Vagina (tissue), 2 donors: ENCODE measurements at places on chromosomes 2 and 18. TPM values are rescaled to one million over a fixed set of nuclear protein-coding genes. Genes with fewer than 3 reads are reported as not detected.
A peak's percentile ranks its signal among the peaks of the same experiment; 100 is the strongest.

Gene SCTR
- total RNA-seq, result not detected

Gene CD226
- 6.4 TPM for total RNA-seq

Gene GAL3ST2
- 0.98 TPM for total RNA-seq

Gene TP53I3
- 31.9 TPM for total RNA-seq

Gene FBXO48
- 1.2 TPM for total RNA-seq

Gene GPR155
- 6.6 TPM for total RNA-seq

Gene GAREM2
- total RNA-seq, result 4.4 TPM

Gene MRPL53
- 40.3 TPM for total RNA-seq

Gene MATN3
- 3.9 TPM for total RNA-seq

Gene SPAST
- total RNA-seq, result 20.6 TPM

Gene PGAP1
- 15.2 TPM for total RNA-seq

GRCh38 chr2:135913727-135914365 is 37.6 kb upstream of the MCM6 start:
- no peak for DNase-seq

- no peak for DNase-seq
These were observed 31.5 kb downstream of the NOL10 start for GRCh38 chr2:10658041-10658913.

DNA sequence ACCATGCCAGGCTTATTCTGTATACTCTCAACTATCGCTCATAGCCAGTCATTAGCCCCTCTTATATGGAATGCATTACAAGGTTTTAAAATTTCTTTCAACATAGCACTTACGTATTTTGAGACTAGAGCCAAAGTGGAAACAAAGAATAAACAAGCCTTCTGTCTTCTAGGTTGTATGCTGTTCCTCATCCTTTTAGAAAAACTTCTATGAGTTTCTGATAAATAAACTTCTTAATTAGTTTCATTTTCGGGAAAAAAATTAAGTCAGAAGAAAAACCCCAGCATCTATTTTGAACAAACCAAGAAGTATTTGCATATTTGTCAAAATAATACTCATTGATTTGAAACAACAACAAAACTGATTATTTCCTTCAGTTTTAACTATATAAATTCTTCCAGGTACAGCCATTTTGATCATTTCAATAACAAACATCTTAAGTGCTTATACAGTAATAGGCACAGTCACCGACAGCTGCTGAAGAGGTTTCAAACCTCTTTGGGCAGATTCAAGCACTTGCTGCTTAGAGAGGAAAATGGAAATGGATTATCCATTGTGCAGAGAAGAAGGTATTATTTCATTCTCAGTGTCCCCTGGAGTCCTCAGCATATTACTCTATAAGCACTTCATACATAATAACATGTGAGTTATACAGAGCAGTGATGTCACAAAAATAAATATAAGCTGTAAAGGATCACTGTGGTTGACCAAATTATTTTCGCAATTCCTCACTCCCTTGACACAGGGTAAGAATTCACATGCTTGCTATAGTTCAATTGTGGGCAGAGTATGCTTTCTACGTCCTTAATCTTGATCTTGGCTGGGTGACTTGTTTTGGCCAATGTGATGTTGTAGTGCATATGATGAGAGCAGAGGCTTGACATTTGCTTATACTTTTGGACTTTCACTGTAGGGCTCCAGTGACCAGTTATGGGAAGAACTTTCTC is 833.8 kb downstream of the TRIB2 start:
- no peak for DNase-seq

- DNase-seq, result no peak
These were observed 51.8 kb upstream of the CTDP1 start for GRCh38 chr18:79627750-79628294.

- DNase-seq, result no peak
These were observed 762 bp upstream of the SPOPL start for GRCh38 chr2:138500592-138501424.

- DNase-seq, result no peak
These were observed 77.3 kb downstream of the TTC21B start for GRCh38 chr2:165876269-165876668.

GRCh38 chr2:16729335-16729734 is 63.7 kb upstream of the CYRIA start:
- DNase-seq, result no peak

DNA sequence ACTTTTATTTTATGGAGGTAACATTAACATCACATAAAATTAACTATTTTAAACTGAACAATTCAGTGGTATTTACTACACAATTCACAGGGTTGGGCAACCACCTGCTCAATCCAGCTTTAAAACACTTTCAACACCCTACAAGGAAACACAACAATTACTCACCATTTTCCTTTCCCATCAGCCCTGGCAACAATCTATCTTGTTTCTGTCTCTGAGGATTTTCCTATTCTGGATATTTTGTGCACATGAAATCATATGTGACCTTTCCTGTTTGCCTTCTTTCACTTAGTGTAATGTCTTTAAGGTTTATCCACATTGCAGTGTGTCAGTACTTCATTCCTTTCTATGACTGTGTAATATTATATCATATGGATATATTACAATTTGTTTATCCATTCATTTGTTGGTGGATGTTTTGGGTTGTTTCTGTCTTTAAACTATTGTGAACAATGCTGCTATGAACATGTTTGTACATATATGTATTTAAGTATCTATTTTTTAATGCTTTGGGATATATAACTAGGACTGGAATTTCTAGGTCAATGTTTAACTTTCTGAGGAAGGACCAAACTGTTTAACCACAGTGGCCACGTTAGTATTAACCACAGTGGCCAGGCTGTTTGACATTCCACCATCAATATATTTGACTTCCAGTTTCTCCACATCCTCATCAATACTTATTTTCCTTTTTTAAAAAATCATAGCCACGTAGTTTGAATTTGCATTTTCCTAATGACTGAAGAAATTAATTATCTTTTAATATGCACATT is 72.4 kb upstream of the KIF5C start:
- no peak for DNase-seq

DNA sequence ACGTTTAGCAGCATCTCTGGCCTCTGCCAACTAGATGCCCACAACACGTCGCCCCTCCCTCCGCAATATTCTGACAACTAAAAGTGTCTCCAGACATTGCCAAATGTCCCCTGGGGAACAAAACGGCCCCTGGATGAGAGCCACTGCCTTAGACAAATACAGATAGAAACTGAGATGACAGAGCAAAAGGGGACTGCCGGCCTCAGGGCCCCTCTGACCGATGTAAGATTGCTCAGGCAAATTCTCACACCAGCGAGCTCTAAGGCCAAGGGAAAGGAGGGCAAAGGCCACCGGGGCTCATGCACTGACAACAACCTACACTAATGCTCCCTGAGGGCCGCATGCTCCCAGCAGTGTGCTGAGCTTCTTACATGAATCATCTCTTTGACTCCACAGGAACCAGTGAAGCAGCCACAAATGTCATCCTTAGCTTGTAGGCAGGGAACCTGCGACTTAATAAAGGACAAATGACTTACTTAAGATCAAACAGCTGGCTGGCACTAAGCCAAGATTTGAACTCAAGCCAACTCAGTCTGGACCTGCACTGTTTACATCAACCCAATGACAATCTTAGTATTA is 228.5 kb downstream of the TTC32 start:
- no peak for DNase-seq

DNA sequence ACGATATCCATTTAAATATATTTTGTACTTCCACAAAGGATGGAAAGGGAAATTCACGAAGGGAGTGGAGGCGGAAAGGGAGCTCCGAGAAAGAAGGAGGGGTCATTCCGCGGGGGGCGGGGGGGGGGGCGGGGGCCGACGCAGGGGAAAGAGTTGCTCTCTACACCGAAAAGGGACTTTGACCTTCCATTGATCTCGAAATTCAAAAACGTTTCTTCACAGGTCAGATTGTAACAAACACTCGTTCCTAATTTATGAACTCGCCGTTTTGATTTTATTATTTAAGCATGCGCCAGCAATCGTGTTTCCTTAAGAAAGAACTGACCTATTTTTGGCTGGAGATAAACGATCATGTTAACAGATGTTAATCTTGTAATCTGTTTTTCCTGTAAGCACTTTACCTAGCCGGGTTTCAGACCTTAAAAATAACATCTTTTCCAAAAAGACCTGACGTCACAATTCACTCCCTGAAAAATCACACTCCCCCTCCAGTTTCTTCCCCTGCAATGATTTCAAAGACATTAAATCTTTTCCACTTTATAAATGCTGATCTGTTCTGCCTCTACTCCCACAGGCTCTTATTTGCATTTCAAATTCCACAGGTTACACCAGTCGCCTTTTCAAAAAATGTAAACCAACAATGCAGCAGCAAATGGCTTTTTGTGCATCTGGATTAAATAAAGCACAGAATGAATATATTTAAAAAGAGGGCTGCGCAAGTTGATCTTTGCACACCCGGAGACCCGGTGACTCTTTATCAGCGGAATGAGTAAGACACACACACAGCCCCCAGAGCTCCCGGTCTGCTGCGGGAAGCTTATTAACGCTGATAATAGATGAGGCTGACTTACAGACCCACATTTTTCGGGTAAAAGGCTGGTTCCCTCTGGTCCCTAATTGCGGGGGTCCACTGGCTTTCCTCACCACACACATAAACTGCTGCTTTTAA is 1.6 kb downstream of the ZNF516 start:
- no peak for DNase-seq

- no peak for DNase-seq
These were observed 75.5 kb downstream of the EFEMP1 start for GRCh38 chr2:55848096-55848495.

GRCh38 chr2:117232305-117232704 is 582.2 kb upstream of the DDX18 start:
- DNase-seq, result no peak

GRCh38 chr2:23041443-23041842 is 343.5 kb upstream of the KLHL29 start:
- DNase-seq, result no peak

DNA sequence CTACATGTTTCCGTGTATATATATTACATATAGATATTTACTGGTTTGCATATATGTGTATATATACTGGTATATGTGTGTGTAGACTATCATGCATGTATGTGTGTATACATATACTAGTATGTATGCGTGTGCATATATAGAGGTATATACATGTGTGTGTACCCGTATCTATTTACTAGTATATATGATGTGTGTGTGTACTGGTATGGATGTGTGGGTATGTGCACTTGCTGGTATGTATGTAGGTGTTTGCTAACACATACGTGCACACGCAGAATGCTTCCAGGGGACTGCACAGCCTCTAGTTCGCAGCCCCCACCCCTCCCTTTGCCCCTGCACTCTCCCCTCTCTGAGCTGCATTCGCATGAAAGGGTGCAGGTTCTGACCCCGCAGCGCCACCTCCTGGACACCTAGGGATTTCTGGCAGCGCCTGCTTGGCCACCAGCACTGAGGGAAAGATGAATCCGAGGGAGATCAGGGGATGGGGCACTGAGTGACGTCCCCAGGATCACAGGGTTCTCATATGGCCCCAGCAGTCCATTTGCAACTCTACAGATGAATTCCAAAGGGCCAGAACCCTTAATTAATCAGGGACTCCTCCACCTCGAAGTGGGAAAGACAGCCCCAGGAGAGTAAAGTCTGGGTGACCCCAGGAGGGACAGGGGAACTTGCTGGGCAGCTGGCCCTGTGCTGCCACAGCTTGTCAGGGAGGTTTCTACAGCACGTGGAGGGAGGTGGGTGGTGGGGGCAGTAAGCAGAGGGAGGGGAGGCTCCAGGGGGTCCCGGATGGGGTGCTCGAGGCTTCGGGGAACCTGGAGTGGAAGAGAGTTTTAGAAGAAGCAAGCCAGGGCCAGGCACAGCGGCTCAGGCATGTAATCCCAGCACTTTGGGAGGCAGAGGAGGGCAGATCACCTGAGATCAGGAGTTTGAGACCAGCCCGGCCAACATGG is 66.8 kb upstream of the ASAP2 start:
- no peak for DNase-seq

- DNase-seq, result no peak
These were observed 12.1 kb downstream of the MXD1 start for GRCh38 chr2:69926849-69927515.

GRCh38 chr2:199979832-199980628 is 24.6 kb downstream of the MAIP1 start:
- no peak for DNase-seq

GRCh38 chr18:28399781-28400362 is 222.9 kb upstream of the CDH2 start:
- DNase-seq, result no peak

DNA sequence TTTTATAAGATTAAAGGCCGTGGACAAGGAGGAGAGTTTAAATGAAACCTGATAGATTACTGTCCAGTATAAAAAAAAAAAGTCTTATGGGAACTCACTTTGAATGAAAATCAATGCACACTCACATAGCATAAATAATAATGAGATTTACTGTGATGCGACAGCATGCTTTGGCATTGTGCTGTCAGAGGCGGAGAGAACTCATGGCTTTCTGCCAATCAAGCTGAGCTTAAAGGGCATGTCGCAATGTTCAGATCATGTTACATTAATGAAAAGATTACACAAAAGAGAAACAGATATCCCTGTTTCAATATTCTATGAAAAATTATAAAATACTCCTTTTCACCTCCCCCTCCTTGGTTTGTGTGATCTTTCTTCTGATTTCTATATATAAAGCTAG is 310.8 kb downstream of the ERBB4 start:
- DNase-seq, result no peak

- no peak for DNase-seq
These were observed 34.2 kb downstream of the GRHL1 start for GRCh38 chr2:9985531-9986328.

GRCh38 chr2:207823865-207824264 is 54.2 kb upstream of the FZD5 start:
- no peak for DNase-seq

DNA sequence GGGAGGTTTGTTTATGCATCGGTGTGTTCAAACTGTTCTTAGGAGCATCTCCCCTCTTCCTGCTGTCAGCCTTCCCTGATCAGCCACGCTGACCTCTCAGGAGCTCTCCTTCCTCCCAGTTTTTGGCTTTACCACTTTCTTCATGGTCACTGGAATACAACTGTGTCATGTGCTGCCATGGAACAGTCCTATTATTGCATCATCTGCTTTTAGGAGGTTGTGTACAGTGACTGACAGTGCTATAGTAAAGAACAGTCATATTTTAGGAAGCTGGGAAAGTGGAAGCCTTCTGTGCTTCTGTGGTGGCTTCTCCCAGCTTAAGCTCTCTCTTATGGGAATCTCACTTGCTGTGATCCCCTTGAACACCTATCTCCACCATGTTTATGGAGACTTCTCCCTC is 165.5 kb downstream of the TPGS2 start:
- DNase-seq, result no peak

DNA sequence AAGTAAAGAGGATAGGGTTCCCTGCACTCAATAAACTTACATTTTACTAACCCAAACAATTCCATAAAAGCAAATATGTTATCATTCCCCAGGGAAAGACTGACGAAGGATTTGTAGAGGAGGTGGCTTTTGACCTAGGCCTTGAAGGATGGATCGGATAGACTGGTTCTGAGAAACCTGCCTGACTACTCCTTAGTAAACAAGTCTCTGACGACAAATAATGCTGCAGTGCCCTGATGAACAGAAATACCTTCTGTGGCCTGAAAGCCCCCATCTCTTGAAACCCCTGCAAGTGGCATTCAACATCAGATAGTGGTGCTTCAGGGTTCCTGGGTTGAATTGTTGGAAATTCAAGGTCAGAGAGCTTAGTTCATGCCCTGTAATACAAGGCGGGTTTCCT is 19.2 kb downstream of the PRKCE start:
- no peak for DNase-seq

- peak; percentile 49 for DNase-seq
These were observed 62.3 kb upstream of the BOD1L2 start for GRCh38 chr18:57084331-57085271.
